Progenitor cell of endocrine pancreas (in vitro differentiated cells): ENCODE measurements at places on chromosomes 6 and 20. TPM values are rescaled to one million over a fixed set of nuclear protein-coding genes. Genes with fewer than 3 reads are reported as not detected.

GSTA3 gene
- total RNA-seq, result not detected in 2 replicates

FAM83B gene
- total RNA-seq, result 16.1 and 17.4 TPM in 2 replicates

GRCh38 chr20:44728801-44729443, 13.8 kb downstream of the CCN5 start:
- no peak overlapping the region for H3K4me3 ChIP-seq
- peak overlapping the region; percentile 43 for H3K27ac ChIP-seq
- H3K4me1 ChIP-seq, result peaks cover 11% of the 10 kb centered on the region
- H3K27me3 ChIP-seq, result peaks cover 10% of the 10 kb centered on the region

DNA sequence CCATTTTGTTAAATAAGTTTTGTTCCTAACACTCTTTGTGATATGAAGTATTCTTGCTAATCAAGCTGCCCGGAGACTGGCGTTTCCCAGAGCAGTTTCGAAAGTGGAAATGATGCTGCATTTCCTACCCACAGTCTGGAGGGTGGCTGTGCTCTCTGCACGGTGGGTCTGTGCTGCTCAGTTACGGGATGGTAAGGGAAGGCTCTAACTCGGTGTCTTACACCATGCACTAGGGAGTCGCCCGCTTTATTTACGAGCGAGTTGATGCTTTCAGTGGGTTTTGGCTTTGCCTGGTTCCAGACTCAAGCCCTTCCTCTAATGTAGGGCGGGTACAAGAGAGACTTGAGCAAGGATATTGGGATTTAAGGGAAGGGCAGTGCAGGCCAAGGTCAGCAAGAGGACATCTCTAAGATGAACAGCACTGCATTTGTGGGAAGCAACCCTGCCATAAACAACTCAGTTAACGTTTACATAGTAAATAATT, 180.1 kb upstream of the AKAP12 start:
- H3K27me3 ChIP-seq, result no peaks in the 10 kb centered on the region
- no peak overlapping the region for H3K4me3 ChIP-seq
- no peak for DNase-seq

- peaks cover 7% of the 10 kb centered on the region for H3K27me3 ChIP-seq
- H3K4me1 ChIP-seq, result peaks cover 11% of the 10 kb centered on the region
- no peak overlapping the region for H3K4me3 ChIP-seq
Measured at GRCh38 chr20:48787861-48788375, 39.9 kb downstream of the PREX1 start.

- peaks cover 15% of the 10 kb centered on the region for H3K4me1 ChIP-seq
- peaks cover 39% of the 10 kb centered on the region for H3K36me3 ChIP-seq
- DNase-seq, result no peak
- H3K27me3 ChIP-seq, result no peaks in the 10 kb centered on the region
- H3K27ac ChIP-seq, result peak overlapping the region; percentile 33
- H3K4me3 ChIP-seq, result no peak overlapping the region
Measured at GRCh38 chr20:2656471-2657117, 4.2 kb downstream of the NOP56 start.

- peaks cover 43% of the 10 kb centered on the region for H3K4me1 ChIP-seq
- peaks cover 9% of the 10 kb centered on the region for H3K27me3 ChIP-seq
- peak overlapping the region; percentile 73 for H3K27ac ChIP-seq
- H3K36me3 ChIP-seq, result no peaks in the 10 kb centered on the region
Measured at GRCh38 chr6:157428427-157429202, 47.6 kb downstream of the ZDHHC14 start.

DNA sequence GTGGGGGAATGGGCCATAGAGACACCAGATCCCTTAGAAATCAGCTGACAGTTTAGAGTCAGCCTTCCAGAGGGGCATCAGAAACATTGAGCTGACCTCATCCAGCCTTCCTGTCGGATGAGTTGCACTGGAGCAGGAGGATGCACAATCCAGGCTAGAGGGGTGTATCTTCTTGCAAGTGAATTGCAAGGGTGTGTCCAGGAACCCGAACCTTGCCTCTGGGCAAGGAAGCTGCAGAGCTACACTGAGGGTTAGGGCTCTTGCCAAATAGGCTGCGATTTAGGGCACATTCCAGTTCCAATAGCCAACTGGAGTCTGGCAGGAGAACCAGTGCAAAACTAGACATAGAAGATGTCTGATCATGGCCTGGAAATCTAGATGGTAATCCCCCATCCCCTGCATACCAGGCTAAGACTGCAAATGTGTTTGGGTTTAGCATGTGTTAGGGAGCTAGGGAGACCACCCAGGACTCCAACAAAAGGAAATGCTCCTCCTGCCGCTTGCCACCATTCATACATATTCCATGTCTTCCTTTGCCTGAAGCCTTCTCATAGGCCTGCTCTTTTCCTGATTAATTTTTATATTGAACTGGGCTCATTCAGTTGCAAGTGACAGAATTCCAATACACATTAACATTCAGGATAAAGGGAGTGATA, 6.3 kb upstream of the UTRN start:
- H3K36me3 ChIP-seq, result peaks cover 4% of the 10 kb centered on the region
- no peaks in the 10 kb centered on the region for H3K27me3 ChIP-seq
- H3K4me1 ChIP-seq, result peaks cover 10% of the 10 kb centered on the region
- H3K27ac ChIP-seq, result no peak overlapping the region

DNA sequence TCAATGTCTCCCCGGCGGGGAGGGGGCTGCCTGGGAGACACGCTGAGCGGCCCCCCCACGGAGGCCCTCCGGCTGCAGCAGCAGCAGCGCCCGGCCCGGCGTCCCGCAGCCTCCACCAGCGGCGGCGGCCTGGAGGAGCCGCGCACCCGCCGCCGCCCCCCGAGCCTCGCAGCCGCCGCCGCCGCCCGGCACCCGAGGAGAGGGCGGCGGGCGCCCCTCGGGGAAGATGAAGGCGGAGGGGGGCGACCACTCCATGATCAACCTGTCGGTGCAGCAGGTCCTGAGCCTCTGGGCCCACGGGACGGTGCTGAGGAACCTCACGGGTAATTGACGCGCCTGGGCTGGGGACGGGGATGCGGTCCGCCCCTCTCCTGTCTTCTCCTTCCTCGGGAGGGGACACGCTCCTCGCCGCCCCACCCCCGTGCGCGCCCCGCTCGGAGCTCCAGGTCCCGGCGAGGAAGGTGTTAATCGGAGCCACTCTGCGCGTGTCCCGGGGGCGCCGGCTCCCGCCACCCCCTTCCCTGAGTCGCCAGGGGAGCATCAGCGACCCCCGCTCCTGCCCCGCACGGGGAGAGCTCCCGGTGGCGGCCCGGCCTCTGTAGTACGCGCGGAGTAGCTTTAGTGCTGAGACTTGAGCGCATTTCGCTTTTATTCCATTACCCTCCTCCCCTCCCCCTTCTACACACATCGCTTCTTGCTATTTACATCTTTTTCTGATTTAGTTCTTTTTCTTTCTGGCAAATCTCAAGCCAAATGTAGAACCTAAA, 686 bp downstream of the TMEM170B start:
- H3K4me3 ChIP-seq, result peak overlapping the region; percentile 81
- H3K4me1 ChIP-seq, result peaks cover 14% of the 10 kb centered on the region
- DNase-seq, result peak; percentile 25
- no peaks in the 10 kb centered on the region for H3K36me3 ChIP-seq
- peaks cover 11% of the 10 kb centered on the region for H3K27me3 ChIP-seq

DNA sequence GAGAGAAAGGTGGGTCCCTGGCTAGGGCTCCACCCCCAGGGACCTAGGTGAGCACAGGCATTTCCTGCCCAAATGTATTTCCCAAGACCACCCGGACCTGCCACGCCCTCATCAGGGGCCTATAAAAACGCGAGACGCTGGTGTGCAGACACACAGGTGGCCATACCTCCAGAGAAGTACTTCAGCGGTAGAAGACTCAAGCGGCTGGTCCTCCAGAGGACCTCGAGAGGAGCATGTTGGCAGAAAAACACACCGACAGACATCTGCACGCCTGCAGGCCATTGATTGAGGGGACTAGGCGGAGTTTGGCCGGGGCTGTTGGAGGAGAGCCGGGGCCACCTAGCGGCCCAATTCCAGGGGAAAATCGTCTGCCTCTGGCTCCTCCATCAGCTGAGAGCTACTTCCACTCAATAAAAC, 695.8 kb upstream of the MMS22L start:
- H3K4me3 ChIP-seq, result no peak overlapping the region
- no peaks in the 10 kb centered on the region for H3K36me3 ChIP-seq
- no peaks in the 10 kb centered on the region for H3K27me3 ChIP-seq

GRCh38 chr20:858011-858410, 24.5 kb downstream of the FAM110A start:
- no peak for DNase-seq
- H3K27me3 ChIP-seq, result no peaks in the 10 kb centered on the region
- no peaks in the 10 kb centered on the region for H3K36me3 ChIP-seq
- H3K4me1 ChIP-seq, result no peaks in the 10 kb centered on the region
- no peak overlapping the region for H3K27ac ChIP-seq

DNA sequence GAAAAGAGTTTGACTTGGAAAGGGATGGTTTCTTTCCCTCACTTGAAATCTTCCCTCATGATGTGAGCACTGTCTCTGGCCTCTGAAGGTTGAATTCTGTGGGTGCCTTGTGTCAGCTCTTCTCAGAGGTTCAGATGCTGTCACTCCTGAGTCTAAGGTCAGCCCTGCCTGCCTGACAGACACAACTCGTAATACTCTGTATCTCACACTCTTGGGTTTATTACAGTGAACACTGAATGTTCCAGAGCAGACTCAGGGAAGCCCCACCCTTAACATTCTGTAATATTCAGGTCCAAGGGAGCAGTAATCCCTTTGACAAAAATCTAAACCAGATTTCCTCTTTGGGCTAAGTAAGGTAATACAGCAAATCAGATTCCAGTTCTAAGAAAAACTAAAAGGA, 837.8 kb downstream of the QKI start:
- peaks cover 3% of the 10 kb centered on the region for H3K27me3 ChIP-seq
- no peak overlapping the region for H3K4me3 ChIP-seq
- DNase-seq, result no peak
- H3K4me1 ChIP-seq, result no peaks in the 10 kb centered on the region
- H3K27ac ChIP-seq, result no peak overlapping the region

DNA sequence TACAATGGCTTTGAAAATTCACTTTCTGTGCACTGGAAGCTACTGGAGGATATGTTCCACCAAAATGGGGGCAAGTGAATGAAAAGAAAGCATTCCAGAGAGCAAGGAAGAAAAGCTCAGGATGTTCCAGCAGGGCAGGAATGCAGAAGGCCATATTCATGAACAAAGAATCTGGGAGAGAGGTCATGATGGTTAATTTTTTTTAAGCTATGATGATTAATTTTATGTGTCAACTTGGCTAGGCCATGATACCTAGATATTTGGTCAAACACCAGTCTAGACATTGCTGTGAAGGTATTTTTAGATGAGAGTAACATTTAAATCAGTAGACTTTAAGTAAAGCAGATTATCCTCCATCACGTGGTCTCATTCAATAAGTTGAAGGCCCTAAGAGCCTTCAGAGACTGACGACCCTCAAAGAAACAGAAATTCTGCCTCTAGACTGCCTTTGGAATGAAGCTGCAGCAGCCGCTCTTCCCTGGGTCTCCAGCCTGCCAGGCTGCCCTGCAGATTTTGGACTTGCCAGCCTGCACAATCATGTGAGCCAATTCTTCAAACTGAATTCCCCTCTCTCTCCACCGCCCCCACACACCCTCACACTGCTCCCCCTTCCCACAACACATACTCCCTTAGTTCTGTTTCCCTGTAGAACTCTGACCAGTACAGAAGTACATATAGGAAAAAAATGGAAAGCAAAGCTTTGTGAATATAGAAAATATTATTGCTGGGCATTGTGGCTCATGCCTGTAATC, 20.1 kb upstream of the GCM1 start:
- DNase-seq, result no peak
- no peaks in the 10 kb centered on the region for H3K4me1 ChIP-seq
- no peak overlapping the region for H3K27ac ChIP-seq
- H3K36me3 ChIP-seq, result no peaks in the 10 kb centered on the region

- peaks cover 2% of the 10 kb centered on the region for H3K4me1 ChIP-seq
- no peaks in the 10 kb centered on the region for H3K36me3 ChIP-seq
- no peak overlapping the region for H3K4me3 ChIP-seq
Measured at GRCh38 chr20:1618954-1619540, 762 bp downstream of the SIRPB1 start.

- H3K4me3 ChIP-seq, result no peak overlapping the region
- H3K36me3 ChIP-seq, result no peaks in the 10 kb centered on the region
- no peak overlapping the region for H3K27ac ChIP-seq
- H3K4me1 ChIP-seq, result peaks cover 6% of the 10 kb centered on the region
- DNase-seq, result no peak
Measured at GRCh38 chr6:129493354-129493902, 216.5 kb downstream of the ARHGAP18 start.
